ENCODE measurements at places on chromosomes 3 and 15. TPM values are rescaled to one million over a fixed set of nuclear protein-coding genes. Genes with fewer than 3 reads are reported as not detected.

GRCh38 chr3:50587373-50587772, 18.1 kb downstream of the HEMK1 start:
- no peak for DNase-seq

DNA sequence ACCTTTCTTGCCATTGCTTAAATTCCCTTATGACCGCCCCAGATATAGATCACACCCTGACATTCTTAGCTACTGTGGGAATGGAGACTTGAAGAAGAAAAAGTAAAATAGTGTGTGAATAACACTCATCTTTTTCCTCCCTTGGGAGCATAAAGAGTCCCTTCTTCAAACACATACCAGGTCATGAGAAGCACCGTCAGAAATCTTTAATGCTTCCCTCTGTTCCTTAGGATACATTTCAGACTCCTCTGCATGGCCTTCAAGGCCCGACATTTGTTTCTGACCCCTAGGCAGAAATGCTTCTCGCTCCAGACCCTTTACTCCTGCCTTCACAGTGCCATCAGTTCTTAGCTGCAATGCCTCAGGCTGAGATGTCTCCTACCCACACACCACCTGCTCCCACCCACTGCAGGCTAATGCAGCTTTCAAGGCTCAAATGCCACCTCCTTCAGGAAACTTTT, 143.8 kb upstream of the IL12A start:
- DNase-seq, result no peak

DNA sequence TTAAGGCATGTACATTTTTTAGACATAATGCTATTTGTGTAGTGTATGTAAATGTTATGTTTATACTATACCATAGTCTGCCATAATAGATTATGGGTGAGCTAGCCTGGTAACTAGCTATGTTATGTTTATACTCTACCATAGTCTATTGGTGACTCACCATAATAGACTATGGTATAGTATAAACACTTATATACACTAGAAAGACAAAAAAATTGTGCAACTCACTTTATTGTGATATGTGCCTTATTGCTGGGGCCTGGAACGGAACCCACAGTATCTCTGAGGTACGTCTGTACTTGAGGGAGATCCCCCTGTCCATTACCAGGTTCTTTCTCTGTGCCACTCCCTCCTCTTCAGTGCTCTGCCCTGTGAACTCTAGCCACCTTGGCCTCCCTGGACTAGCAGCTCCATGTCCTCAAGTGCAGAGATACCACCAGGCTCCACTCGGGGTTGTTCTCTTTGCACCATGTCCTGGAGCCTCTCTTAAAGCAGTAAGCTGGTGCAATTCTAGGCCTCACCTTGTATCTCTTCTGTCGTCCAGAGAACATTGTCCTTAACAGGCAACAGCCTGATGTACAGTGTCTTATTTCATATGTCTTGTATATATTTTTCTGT, 60.8 kb upstream of the PXYLP1 start:
- DNase-seq, result no peak

- DNase-seq, result no peak
Measured at GRCh38 chr3:106421909-106422308, 553.1 kb upstream of the CBLB start.

DNA sequence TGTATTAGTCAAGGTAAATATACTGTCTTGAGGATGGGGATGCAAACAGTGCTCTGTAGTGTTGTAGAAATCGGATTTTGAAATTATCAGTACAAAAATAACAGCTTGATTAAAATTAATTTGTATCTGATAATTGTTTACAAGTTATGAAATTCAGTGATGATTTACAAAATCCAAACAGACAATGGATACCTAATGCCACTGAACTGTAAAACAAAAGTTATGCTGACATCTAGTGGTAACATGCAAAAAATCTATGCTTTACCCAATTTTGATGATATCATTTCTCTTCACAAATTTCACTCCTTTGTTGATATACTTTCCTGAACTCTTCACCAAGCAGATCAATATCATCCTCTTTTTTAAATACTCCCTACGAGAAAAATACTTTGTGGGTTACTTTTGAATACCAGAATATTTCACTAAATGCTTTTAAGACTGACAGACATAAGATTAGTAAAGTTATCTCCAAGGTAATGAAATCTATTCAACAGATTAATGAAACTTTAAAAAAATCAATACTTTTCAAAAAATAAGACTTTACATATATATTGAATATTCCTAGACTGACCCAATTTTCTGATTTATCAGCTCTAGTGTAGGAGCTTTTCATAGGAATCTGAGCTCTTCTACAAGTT, 36.0 kb downstream of the MNS1 start:
- no peak for DNase-seq

DNA sequence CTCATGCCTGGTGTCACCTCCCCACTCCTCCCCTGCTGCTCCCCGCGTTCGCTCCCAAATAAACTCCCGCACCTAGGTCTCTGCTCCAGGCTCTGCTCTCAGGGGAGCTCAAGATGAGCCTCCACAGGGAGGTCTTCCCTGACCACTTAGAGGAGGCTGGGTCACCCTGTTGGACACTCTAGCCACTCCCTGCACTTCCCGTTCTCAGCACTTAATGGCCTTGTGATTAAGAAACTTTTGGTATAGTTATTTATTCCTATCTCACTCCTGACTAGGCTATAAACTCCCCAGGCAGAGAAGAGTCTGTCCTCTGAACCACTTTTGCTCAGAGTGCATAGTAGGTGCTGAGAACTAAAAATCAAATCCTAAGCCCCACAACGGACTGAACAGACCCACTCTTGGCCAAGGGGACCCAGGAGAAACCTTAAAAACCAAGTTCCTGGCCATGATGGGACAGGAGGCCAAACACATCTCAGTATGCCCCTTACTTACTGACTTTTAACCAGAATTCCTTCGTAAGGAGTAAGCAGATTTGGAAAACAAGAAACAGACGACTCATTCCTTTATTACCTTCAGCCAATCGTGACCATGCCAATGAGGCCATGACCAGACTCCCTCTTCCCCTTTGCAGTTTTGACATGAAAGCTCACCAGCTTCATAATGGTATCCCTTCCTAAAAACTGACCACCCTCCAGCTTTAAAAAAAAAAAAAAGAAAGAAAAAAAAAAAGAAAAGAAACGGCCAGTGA, 69.0 kb upstream of the HRH1 start:
- DNase-seq, result no peak

The SMCO1 gene
- not detected for total RNA-seq

All from ureter (tissue), 1 donor.